Esophagus muscularis mucosa (tissue), 4 donors: ENCODE measurements at places on chromosomes 3 and 15. TPM values are rescaled to one million over a fixed set of nuclear protein-coding genes. Genes with fewer than 3 reads are reported as not detected.

Gene TRPM1
- not detected for total RNA-seq

Gene SNTN
- not detected for total RNA-seq

Gene SST
- not detected for total RNA-seq

Gene TCF12
- total RNA-seq = 172 TPM

Gene TEX9
- total RNA-seq = 5.4 TPM

Gene SH2D7
- not detected for total RNA-seq

Gene PATL2
- 0.50 TPM for total RNA-seq

Gene TTLL13
- total RNA-seq = 0.42 TPM

Gene KCNAB1
- 0.83 TPM for total RNA-seq

Gene NMNAT3
- total RNA-seq = 10.7 TPM
